ENCODE measurements at places on chromosomes 6 and 20.

GRCh38 chr20:53695797-53696527 lies 102.3 kb upstream of the ZNF217 start:
- DNase-seq, result no peak

GRCh38 chr6:135940616-135941167 lies 89.2 kb downstream of the PDE7B start:
- DNase-seq, result no peak

GRCh38 chr6:108896111-108896661 lies 48.0 kb downstream of the ARMC2 start:
- no peak for DNase-seq

GRCh38 chr20:35603695-35604448 lies 11.8 kb upstream of the SPAG4 start:
- DNase-seq, result no peak

DNA sequence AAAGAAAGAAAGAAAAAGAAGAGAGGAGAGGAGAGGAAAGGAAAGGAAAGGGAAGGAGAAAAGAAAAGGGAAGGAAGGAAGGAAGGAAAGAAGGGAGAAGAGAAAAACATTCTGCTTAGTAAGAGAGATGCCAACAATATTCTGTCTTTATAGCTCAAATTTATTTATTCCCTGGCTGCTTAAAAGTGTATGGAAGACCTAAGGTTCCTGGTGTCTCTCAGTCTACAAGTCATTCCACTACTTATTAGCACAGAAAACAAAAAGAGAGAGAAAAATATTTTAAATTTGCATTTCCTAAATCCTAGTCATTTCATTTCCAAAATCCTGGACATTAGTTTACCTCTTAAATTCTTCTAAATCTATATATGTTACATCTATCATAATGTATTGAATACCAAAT lies 53.6 kb upstream of the GJE1 start:
- no peak for DNase-seq

- DNase-seq, result no peak
Observed at GRCh38 chr20:61762886-61763739, 302.6 kb downstream of the TAF4 start.

All from occipital lobe (tissue), 3 donors.